ENCODE measurements at places on chromosomes 2 and 18.

GRCh38 chr2:79861059-79861374, 348.2 kb downstream of the CTNNA2 start:
- DNase-seq = no peak

DNA sequence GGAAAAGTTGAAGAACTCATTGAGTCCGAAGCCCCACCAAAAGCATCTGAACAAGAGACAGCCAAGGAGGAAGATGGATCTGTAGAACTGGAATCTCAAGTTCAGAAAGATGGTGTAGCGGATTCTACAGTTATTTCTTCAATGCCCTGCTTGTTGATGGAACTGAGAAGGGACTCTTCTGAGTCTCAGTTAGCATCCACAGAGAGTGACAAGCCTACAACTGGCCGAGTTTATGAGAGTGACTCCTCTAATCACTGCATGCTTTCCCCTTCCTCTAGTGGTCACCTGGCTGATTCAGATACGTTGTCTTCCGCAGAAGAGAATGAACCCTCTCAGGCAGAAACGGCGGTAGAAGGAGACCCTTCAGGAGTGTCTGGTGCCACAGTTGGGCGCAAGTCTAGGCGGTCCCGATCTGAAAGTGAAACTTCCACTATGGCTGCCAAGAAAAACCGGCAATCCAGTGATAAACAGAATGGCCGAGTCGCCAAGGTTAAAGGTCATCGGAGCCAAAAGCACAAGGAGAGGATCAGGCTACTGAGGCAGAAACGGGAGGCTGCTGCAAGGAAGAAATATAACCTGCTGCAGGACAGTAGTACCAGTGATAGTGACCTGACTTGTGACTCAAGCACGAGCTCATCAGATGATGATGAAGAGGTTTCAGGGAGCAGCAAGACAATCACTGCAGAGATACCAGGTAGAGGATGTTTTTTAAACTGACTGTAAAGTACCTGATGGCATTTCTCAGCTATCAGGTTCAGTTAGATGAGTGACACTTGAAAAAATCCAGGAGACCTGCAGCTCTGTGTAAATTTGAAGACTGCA, 111.9 kb downstream of the HAUS1 start:
- no peak for DNase-seq

DNA sequence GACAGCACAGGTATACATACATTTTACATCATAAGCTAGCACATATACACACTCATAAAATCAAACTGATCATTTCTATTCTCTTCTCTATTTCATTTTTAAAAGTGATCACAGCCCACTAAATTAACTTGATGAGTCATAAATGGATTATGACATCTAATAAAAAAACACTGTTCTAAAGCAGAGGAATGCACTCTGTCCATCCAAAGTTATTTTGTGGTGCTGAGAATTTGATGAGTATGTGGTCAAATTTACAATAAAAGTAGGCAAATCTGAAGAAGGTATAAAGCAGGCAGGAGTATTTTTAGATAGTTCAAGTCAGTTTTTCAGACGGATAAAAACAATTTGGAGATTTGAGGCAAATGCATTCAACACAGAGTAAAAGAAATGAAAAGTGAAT, 104.4 kb downstream of the NOL4 start:
- DNase-seq = no peak

- DNase-seq = no peak
Observed at GRCh38 chr2:100243631-100244030, 78.7 kb downstream of the LONRF2 start.

- DNase-seq = no peak
Observed at GRCh38 chr18:13831864-13832508, 8.0 kb downstream of the MC5R start.

- DNase-seq = no peak
Observed at GRCh38 chr18:61448316-61448715, 115.1 kb downstream of the CDH20 start.

GRCh38 chr2:226187616-226188015, 612.0 kb downstream of the IRS1 start:
- no peak for DNase-seq

- no peak for DNase-seq
Observed at GRCh38 chr2:33312355-33312754, 164.1 kb upstream of the RASGRP3 start.

- no peak for DNase-seq
Observed at GRCh38 chr18:78085241-78086185, 835.9 kb downstream of the GALR1 start.

GRCh38 chr2:180618570-180618969, 361.8 kb upstream of the UBE2E3 start:
- no peak for DNase-seq

DNA sequence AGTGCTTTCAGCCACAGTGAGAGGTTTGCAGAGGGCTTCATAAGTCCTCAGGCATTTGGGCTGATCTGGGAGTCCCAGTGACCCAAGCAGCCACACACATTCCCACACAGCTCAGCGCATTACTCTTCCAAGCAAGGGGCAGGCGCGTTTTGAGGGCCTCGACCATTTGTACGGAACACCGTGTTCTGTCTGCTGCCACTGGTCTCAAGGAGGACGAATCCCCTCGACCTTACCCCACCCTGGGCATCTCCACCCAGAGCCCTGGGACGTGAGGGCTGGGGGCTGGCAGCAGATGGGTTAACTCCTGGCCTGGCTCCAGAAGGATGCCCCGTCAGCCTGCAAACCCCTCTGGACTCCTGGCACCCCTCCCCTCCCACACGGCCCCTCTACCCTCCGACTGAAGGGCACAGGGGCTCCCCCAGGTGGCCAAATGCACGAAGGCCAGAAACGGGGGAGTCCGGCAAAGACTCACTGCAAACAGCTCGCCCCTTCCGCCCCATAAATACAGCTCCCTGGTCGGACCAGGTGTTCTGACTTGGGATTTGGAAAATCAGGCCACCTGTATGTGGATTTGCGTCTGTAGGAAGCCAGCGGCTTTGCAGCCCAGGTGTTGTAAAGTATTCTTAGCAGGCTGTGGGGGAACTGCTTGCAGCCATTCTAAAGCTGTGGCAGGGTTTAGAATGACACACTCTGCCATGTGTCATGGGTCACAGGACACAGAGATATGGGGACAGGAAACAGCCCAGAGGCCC, 33.6 kb upstream of the PTMA start:
- DNase-seq = no peak

- DNase-seq = no peak
Observed at GRCh38 chr18:10416065-10416464, 38.4 kb upstream of the APCDD1 start.

DNA sequence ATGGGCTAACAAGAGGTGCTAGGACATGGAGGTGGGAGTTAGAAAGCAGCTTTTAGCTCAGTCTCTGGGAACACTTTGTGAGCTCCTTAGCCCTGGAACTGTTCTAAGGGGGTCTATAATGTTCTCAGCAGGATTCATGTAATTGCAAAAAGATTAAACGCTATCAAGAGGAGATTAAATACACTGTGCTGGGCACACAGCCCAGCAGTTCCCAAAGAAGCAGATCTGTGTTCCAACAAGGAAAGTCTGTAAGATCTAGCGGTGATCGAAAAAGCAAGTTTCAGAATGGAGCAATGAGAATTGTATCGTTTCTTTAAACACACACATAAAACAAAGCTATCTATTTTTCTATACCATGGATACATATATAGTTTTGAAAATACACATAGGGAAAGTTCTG, 2.4 kb upstream of the ARID5A start:
- DNase-seq = no peak

- no peak for DNase-seq
Observed at GRCh38 chr18:12034241-12035100, 53.2 kb downstream of the IMPA2 start.

GRCh38 chr2:148888003-148888501, 13.0 kb downstream of the KIF5C start:
- DNase-seq = no peak

DNA sequence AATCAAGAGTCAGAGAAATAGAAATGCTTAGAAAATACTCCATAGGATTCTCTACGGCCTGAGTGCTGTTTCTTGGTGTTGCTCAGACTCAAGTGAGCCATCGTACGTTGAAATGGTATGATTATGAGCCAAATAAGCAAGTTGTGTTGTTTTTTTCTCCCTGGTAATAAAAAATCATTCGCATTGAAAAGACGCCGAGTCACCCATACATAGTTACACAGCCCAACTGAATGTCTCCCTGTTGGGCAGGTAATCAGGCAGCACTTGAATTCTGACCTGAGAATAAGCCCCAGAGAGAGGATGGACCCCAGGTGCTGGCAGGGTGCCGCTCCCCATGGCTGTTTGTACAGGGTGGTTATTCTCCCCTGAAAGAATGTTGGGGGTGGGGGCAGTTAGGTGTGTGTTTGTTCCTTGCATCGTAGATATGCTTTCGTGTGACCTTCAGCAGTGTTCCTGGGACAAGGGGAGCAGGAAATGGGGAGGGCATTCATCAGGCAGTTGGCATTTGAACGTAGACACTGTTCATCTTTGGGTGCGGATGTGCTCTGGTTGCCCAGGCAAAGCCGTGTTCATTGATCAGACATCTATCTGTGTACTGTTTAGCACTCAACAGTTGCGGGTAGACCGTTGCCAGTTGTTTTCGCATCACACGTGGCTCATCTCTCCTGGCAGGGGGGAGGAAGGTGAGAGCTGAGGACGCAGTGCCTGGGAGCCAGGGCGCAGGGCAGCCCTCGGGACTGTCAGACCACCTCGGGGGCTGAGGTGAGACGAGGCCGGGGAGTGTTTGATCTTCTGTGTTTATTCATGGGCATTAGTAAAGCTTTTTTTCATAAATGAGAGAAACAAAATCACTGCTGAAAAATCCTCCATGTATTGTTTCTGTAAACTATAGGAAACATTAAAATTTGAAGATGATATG, 27.3 kb downstream of the MTCL1 start:
- no peak for DNase-seq

DNA sequence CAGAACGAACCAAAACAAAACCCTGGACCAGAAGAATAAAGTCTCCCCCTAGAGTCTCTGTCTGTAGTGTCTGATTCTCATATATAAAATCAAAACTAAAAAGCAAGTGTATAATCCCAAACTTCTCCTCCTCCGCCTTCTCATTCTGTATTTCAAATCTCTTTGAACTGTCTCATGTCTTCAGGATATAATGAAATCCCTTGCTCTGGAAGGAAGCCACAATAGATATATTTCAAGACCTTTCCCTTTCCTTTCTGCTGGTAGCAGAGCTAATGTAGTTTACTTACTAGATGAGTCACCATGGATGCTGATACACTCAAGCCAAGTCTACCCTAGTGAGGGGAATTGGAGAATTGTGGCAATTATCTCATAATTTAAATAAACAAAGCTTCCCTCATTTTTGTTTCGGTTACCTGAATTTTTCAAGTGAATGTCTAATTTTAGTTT, 33.5 kb upstream of the CCDC93 start:
- no peak for DNase-seq

- no peak for DNase-seq
Observed at GRCh38 chr2:241061275-241061674, 40.8 kb downstream of the MTERF4 start.

DNA sequence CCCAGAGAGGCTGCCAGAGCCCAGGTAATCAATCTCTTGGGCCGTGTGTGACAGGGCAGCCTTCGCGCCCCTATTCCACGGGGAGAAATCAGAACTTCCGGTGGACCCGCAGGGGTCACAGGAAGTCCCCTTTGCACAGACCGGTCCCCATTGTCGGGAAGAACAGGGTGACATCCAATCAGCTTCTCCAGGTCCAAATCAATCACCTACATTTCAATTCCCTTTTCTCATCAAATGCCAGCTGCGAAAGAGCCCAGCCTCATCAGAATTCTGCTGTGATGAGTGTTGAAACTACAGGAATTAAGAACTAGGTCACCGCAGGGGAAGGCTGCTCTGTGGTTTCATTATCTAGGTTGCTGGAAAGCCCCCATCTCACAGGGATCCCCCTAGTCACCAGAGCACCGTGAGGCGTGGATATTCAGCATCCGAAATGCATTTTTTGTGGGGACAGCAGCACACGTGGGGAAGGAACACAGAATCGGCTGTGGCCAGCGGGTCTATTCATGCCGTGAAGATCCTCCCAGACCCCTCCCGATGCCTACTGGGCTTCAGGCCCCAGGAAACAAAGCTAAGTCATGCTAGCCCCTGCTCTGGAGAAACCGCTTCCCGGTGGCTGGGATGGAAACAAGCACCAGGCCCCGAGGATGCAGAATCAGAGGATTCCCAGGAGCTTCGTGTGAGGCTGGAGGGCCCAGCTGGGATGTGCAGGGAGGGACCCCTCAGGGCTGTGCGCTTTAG, 193.7 kb upstream of the ID2 start:
- no peak for DNase-seq

DNA sequence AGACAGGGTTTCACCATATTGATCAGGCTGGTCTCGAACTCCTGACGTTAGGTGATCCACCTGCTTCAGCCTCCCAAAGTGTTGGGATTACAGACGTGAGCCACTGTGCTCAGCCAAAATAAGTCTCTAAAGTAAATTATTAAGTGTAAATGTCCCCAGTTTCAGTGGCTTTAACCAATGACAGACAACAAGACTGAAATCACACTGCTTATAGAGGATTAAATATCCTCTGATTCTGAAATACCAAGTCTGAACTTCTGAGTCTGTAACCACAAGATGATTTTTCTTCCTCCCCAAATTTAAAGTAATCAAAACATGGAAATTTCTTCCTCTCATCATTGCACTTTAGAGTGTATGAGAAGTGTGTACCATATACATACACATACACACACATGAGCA, 16.5 kb upstream of the ANKRD44 start:
- DNase-seq = no peak

DNA sequence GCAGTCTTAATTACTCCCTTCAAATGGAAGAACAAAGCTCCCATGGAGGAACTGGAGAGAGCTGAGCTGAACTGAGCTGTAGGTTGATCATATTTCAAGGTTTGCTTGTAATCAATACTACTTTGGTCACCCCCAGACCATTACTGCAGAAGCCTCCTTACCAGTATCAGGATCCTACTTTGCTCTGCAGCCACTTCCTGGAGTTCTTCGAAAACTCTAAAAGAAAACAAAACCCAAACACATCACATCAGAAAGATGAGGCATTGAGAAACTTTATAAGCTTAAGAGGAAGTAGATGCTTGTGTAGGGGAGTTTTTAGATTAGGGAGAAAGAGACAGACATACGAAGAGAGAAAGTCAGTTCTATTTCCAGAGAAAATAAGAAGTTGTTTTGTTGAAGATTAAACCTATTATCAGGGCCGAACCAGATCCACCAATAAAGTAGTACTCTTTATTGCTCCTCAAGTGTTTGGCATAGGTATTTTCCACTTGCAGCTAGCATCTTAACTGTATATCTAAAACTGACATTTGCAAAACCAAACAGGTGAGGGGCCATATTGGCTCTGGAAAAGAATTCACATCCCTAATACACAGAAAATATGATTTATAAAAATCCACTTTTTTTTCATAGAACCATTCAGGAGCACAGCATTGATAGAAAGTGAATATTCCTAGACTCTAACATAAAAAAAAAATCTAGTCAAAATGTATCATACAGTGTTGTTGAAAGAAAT, 166.9 kb upstream of the KLF7 start:
- DNase-seq = no peak

Data from NCI-H1417 treated with DMSO at 0.1 percent for 48 hours (cell line).